ENCODE measurements at places on chromosomes 16 and 17. TPM values are rescaled to one million over a fixed set of nuclear protein-coding genes. Genes with fewer than 3 reads are reported as not detected.

GRCh38 chr16:24986512-24987303 is 28.5 kb downstream of the ARHGAP17 start:
- DNase-seq: no peak
- peaks cover 33% of the 10 kb centered on the region for H3K4me1 ChIP-seq
- no peak overlapping the region for H3K4me3 ChIP-seq
- H3K27ac ChIP-seq: peak overlapping the region; percentile 44
- peaks cover 14% of the 10 kb centered on the region for H3K36me3 ChIP-seq

BICDL2 gene
- total RNA-seq: 1.6 TPM

DNA sequence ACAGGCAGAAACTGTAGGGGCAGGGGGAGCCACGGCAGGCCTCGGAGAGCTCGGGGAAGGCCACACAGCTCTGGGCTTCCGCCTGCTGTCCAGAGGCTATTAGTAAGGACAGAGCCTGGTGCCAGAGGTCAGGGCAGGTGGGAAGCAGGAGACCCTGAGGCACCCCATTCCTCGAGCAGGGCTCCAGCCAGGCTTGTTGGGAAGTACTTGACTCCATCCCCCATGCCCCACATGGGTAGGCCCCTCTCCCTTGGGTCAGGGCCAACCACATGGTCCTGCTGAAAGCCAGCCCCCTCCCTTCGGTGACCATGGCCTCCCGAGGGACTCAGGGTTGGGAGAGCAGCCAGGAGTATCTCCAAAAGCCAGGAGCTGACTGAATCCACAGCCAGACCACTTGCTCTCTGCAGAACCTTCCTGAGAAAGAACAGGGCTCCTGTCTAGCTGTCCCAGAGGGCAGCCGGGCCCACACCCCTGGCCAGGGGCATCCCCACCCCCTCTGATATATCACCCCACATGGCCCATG is 17.4 kb upstream of the MPRIP start:
- no peak overlapping the region for H3K27ac ChIP-seq
- no peak for DNase-seq
- no peaks in the 10 kb centered on the region for H3K27me3 ChIP-seq
- no peaks in the 10 kb centered on the region for H3K36me3 ChIP-seq
- H3K4me1 ChIP-seq: no peaks in the 10 kb centered on the region
- H3K4me3 ChIP-seq: no peak overlapping the region

DNA sequence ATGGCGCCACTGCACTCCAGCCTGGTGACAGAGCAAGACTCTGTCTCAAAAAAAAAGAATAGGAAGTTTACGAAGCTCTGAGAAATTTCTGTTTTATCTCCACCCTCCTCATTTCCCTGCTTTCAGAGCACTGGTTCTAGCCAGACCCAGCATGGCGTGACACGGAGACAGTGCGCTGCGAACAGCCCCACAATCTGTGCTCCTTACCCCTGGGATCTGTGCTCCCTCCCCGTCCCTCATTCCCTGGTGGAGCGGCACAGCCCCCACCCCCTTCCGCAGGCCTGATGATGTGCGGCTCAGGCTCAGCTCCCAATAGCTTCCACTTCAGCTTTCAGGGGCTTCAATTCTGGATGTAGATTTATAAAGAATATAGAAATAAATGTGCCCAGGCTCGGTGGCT is 56.1 kb upstream of the ENDOV start:
- H3K4me3 ChIP-seq: no peak overlapping the region
- H3K4me1 ChIP-seq: no peaks in the 10 kb centered on the region
- no peaks in the 10 kb centered on the region for H3K27me3 ChIP-seq
- H3K27ac ChIP-seq: no peak overlapping the region
- peaks cover 50% of the 10 kb centered on the region for H3K36me3 ChIP-seq

SBK1 gene
- total RNA-seq: 15.9 TPM

DNA sequence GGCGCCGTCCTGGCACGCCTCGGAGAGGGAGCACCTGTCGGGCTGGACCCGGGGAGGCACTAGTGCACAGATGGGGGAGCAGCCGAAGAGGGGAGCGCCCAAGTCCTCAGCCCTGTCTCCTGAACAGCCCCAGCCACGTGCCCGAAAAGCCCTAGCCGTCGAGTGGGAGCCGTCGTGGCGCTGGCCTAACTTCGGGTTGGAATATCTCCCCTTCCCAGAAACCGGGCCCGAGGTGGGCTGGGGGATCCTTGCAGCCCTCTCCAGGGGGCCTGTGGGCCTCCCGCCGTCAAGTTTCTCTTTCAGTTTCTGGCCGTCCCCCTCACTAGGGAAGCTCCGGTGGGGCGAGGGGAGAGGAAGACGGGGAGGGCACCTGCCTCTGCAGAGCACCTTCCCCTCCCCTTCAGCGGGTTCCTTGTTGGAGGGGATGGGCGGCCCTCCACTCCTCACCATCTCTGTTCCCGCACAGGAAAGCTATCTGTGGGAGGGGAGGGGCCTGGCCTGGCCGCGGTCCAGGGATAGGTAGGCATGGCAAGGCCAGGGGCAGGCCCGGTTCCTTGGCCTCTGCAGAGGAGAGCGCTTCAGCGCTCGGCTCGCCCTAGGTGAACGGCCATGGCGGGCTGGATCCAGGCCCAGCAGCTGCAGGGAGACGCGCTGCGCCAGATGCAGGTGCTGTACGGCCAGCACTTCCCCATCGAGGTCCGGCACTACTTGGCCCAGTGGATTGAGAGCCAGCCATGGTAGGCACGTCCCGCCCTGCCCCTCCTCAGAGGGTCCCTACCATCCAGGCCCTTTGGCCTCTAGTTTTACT is 709 bp downstream of the STAT5A start:
- H3K36me3 ChIP-seq: peaks cover 27% of the 10 kb centered on the region
- no peaks in the 10 kb centered on the region for H3K27me3 ChIP-seq
- DNase-seq: peak; percentile 73
- peak overlapping the region; percentile 86 for H3K27ac ChIP-seq
- peaks cover 40% of the 10 kb centered on the region for H3K4me1 ChIP-seq

DNA sequence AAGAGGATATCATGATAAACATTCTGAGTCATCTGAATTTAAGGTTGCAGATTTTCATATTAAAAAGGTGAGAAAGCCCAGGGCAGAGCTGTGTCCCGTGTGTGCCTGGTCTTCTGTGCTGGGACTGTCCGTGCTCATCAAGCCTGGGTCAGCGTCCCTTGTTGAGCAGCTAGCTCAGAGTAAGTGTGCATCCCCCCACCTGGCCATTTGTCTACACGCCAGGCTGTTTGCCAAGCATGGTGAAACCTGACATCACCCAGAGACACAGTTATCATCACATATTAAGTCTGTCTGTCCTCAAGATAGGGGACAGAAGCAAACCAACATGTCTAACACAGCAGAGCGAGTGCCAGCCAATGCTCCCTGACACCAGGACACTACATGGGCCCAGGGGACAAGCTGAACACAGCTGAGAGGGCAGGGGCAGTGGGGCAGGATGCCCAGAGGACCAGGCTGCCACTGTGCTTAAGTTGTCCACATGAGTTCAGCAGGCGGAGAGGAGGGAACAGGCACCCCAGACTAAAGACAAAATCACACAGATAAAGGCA is 57.9 kb upstream of the CNEP1R1 start:
- no peak for DNase-seq
- no peaks in the 10 kb centered on the region for H3K36me3 ChIP-seq
- no peak overlapping the region for H3K27ac ChIP-seq
- peaks cover 32% of the 10 kb centered on the region for H3K27me3 ChIP-seq

DNA sequence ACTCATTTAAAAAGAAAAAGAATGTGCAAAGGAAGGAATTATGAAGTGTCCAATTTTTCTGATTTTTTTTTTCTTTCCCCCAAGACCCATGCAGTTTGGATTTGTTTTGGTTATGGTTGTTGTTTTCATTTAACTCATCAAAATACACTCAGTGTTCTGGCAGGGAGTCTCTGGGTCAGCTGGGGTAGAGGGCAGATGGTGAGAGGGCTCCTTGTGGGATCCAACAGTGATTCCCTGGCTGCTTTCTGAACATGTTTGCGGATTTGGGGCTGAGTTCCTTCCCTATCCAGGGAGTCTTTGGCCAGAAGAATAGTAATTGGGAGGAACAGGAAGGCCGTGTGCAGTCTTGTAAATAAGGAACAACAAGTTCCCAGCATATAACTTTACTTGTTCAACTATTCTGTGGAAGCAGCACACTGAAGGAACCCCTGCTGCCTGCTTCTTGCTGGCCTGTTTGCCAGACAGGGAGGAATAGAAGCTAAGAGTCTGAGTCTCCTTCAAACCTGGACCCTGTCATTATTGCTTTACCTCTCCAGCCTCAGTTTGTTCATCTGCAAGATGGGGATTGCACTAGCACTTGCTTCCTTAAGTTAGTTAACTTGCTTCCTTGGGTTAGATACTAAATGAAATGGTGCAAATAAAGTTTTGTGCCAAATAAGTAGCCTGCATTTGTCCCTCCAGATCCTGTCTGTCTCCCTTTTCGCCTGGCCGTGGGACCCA is 32.1 kb downstream of the C17orf67 start:
- no peaks in the 10 kb centered on the region for H3K27me3 ChIP-seq
- no peaks in the 10 kb centered on the region for H3K4me1 ChIP-seq
- DNase-seq: no peak
- no peaks in the 10 kb centered on the region for H3K36me3 ChIP-seq
- H3K4me3 ChIP-seq: no peak overlapping the region

DNA sequence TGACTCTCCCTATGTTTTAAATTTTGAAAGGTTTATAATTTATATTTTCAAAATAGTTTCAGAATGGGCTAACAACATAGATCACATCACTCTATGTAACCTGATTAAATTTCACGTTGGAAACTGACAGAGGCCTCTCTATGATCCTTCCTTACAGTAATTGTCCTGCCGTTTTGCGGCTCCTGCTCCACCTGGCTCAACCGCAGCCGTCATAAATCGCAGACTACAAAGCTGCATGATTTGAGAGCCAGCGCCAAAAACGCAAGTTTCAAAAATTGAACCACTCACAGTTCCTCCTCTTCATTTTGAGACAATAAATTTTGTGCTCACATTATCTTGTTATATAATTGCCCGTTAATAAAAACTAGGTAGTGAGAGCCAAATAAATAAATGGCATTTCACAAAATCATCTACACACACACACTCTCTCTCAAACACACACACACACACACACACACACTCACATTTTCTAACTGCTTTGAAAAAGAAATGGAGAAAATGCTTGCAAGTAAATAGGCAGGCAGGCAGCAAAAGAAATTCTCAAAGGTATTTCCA is 263.1 kb upstream of the PSMD7 start:
- H3K27me3 ChIP-seq: peaks cover 9% of the 10 kb centered on the region
- no peak overlapping the region for H3K27ac ChIP-seq
- H3K4me1 ChIP-seq: no peaks in the 10 kb centered on the region
- H3K36me3 ChIP-seq: no peaks in the 10 kb centered on the region

DNA sequence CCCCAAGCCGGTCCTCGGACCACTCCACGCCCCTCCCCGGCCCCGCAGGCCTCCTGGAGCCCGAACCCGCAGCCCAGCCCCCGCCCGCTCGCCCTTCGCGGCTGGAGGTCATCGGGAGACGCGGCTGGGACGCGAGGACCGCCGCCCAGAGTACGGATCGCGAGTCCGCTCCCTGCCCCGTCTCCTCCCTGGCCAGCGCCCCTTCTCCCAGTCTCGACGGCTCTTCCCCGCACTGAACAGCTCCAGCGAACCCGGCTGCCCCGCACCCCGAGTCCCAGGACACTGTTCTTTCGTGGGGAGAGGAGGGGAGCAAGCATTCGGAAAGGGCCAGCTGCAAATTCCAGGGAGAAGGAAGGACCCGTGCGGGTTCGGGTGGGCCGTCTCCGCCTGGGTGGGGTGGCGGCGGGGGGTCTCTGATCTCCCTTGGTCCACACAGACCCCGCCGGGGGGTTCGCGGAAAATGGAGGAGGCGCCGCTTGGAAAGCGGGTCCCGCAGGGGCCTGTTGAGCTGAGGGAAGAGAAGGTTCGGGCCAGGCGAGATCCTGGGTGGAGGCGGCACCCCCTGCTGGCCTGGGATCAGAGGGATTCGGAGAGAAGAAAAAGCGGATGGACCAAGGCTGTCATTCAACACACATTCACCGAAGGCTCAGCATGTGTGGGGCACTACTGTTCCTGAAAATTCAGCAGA is 632 bp upstream of the RTN4RL1 start:
- peak; percentile 59 for DNase-seq
- peaks cover 5% of the 10 kb centered on the region for H3K4me1 ChIP-seq
- H3K27ac ChIP-seq: no peak overlapping the region
- H3K36me3 ChIP-seq: no peaks in the 10 kb centered on the region

DNA sequence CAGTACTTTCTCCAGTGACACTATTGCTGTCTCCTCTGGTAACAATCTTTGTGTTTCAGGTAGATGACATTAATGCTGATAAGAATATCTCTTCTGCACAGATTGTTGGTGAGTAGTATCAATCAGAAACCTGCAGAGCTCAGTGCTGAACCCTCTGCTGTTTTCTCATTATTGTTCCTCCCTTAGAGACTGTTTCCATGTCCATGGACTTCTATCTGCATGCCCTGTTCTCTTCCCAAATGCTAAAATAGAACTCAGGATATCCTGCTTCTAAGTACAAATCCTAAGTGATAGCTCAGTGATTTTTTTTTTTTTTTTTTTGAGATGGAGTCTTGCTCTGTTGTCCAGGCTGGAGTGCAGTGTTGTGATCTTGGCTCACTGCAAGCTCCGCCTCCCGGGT is 29.4 kb downstream of the IST1 start:
- no peak overlapping the region for H3K27ac ChIP-seq
- H3K27me3 ChIP-seq: no peaks in the 10 kb centered on the region
- H3K4me3 ChIP-seq: no peak overlapping the region
- H3K36me3 ChIP-seq: peaks cover 47% of the 10 kb centered on the region
- peaks cover 9% of the 10 kb centered on the region for H3K4me1 ChIP-seq

GRCh38 chr17:63973930-63974593 is 1.3 kb upstream of the SCN4A start:
- no peak overlapping the region for H3K4me3 ChIP-seq
- no peak for DNase-seq
- peak overlapping the region; percentile 3 for H3K27ac ChIP-seq

DNA sequence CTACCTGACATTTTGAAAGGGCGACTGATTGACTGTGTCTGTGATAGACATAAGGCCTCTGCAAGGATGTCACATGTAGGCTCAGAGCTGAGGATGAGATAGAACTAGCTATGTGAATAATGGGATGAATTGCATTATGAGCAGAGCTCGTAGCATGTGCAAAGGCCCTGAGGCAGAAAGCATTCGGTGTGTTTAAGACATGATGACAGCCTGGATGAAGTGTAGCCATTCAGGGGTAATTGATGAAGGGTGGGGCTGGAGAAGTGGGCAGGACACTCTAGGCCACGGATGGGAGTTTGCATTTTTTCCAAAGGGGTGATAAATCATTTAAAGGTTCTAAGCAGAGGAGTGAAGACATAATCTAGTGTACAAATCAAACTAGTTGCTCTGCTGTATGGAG is 62.6 kb downstream of the USP43 start:
- H3K27ac ChIP-seq: no peak overlapping the region
- no peaks in the 10 kb centered on the region for H3K4me1 ChIP-seq
- DNase-seq: no peak
- H3K4me3 ChIP-seq: no peak overlapping the region
- peaks cover 2% of the 10 kb centered on the region for H3K27me3 ChIP-seq
- peaks cover 2% of the 10 kb centered on the region for H3K36me3 ChIP-seq

ZNF771 gene
- total RNA-seq: 4.8 TPM

MYH2 gene
- total RNA-seq: not detected

All from activated naive CD8-positive, alpha-beta T cell treated with anti-CD3 and anti-CD28 coated beads, Interleukin-2, amount 10 ng/mL, durations not matched to agents 7 days and 5 days (primary cell).